ENCODE measurements at places on chromosomes 4 and X. TPM values are rescaled to one million over a fixed set of nuclear protein-coding genes. Genes with fewer than 3 reads are reported as not detected.

Gene YY2
- 0.45 TPM for polyA plus RNA-seq

Gene HPGDS
- not detected for polyA plus RNA-seq

DNA sequence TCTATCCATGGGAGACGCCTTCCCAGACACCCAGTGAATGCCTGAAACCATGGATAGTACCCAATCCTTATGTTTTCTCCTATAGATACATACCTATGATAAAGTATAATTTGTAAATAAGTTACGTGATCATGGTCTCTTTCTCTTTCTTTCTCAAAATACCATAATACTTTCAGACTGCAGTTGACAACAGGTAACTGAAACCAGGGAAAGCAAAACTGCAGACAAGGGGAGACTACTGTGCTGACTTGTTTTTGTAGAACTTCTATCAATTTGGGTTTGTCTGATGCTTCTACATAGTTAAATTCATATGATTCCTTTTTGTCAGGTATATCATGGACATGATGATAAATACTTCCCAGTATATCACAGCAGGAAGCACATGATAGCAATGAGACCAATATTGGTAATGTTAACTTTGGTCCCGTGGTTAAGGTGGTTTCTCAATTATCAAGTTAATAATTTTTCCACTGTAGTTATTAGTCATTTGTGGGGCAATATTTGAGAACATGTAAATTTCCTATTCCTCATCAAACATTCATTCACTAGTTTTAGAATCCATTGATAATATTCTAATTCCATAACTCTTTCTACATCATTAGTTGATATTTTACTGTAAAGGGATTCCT is 298.0 kb upstream of the TET2 start:
- no peak for DNase-seq

GRCh38 chr4:95050980-95051701 is 293.4 kb downstream of the BMPR1B start:
- DNase-seq = no peak

GRCh38 chr4:182975806-182976205 is 58.6 kb upstream of the DCTD start:
- no peak for DNase-seq

GRCh38 chrX:67555578-67556203 is 11.9 kb downstream of the AR start:
- DNase-seq = no peak

- no peak for DNase-seq
These were observed 155.7 kb upstream of the LEF1 start for GRCh38 chr4:108324450-108324849.

DNA sequence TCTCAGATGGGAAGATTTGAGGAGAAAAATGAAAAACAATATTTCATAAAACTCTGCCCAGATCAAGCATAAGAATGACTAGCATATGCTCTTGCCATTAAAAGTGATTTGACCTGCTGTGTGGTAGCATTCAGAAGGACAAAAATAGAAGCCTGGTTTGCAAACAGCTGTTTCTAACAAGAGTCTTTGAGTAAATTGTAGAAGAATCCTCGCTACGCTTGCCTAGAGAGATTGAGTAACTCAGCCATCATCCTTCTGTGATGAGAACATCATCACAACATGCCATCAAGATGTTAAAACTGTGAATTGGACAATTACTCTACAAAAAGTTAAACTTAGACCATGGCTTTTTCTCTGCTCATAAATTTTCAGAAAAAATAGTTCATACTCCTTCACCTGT is 168.9 kb upstream of the PUDP start:
- no peak for DNase-seq

GRCh38 chr4:184167576-184167975 is 50.1 kb downstream of the ENPP6 start:
- DNase-seq = no peak

GRCh38 chrX:9286234-9286633 is 178.6 kb upstream of the TBL1X start:
- no peak for DNase-seq

GRCh38 chr4:182918791-182919302 is 1.7 kb upstream of the DCTD start:
- no peak for DNase-seq
